Activated CD8-positive, alpha-beta memory T cell treated with anti-CD3 and anti-CD28 coated beads for 36 hours (primary cell): ENCODE measurements at places on chromosomes 3 and 15. TPM values are rescaled to one million over a fixed set of nuclear protein-coding genes. Genes with fewer than 3 reads are reported as not detected.

The PTPN23 gene
- 30.1 TPM for total RNA-seq

The SCG5 gene
- total RNA-seq, result 0.70 TPM

The REC114 gene
- total RNA-seq, result not detected

The SLC12A8 gene
- 5.6 TPM for total RNA-seq

The MYO5C gene
- 0.23 TPM for total RNA-seq

The TCTA gene
- 17.9 TPM for total RNA-seq

The TP63 gene
- 0.53 TPM for total RNA-seq

The CACNA2D3 gene
- not detected for total RNA-seq

The SMCO1 gene
- not detected for total RNA-seq

The PAK6 gene
- 2.3 TPM for total RNA-seq

The MNS1 gene
- 0.78 TPM for total RNA-seq

The PPP2R3A gene
- total RNA-seq, result 0.21 TPM

The CHP1 gene
- 43.7 TPM for total RNA-seq

The RPUSD3 gene
- total RNA-seq, result 80.4 TPM

The CHST2 gene
- 4.3 TPM for total RNA-seq

The ISLR gene
- not detected for total RNA-seq

The GOLGA8Q gene
- not detected for total RNA-seq

The TNFAIP8L3 gene
- 1.2 TPM for total RNA-seq

The TRPM1 gene
- not detected for total RNA-seq

The SRGAP3 gene
- total RNA-seq, result 0.99 TPM

The ASB14 gene
- total RNA-seq, result not detected

The VILL gene
- total RNA-seq, result 13.6 TPM

The BFSP2 gene
- not detected for total RNA-seq

The TTLL13 gene
- total RNA-seq, result 0.44 TPM

The TXNRD3 gene
- total RNA-seq, result 2.5 TPM

The KCNAB1 gene
- total RNA-seq, result not detected

The MEGF11 gene
- not detected for total RNA-seq

The DNAH1 gene
- 4.4 TPM for total RNA-seq

The GPR62 gene
- not detected for total RNA-seq

The COX17 gene
- total RNA-seq, result 97.0 TPM

The HYKK gene
- total RNA-seq, result 1.5 TPM

The LPP gene
- total RNA-seq, result 16.5 TPM

The EBLN2 gene
- total RNA-seq, result 3.6 TPM

The TMA7 gene
- total RNA-seq, result 429 TPM

The RNF111 gene
- 24.8 TPM for total RNA-seq

The ARHGAP31 gene
- total RNA-seq, result 17.3 TPM

The GOLGA6L10 gene
- 1.1 TPM for total RNA-seq

The ALDH1A2 gene
- 0.36 TPM for total RNA-seq

The EIF1B gene
- total RNA-seq, result 68.9 TPM

The MESP1 gene
- 7.3 TPM for total RNA-seq

The MBD4 gene
- 46.1 TPM for total RNA-seq

The DPPA4 gene
- total RNA-seq, result 0.23 TPM

The CPLX3 gene
- not detected for total RNA-seq

The TERC gene
- total RNA-seq, result 12.9 TPM

The ESYT3 gene
- total RNA-seq, result 0.13 TPM

The IL5RA gene
- 0.38 TPM for total RNA-seq

The SHF gene
- total RNA-seq, result 11.7 TPM

The CMTM8 gene
- total RNA-seq, result 5.1 TPM

The NRG4 gene
- total RNA-seq, result not detected

The CELSR3 gene
- total RNA-seq, result 23.6 TPM

The EDC3 gene
- 50.5 TPM for total RNA-seq

The P4HTM gene
- 24.8 TPM for total RNA-seq

The AADAC gene
- not detected for total RNA-seq

The NDUFB4 gene
- 125 TPM for total RNA-seq

The TUSC7 gene
- not detected for total RNA-seq

The ST3GAL6 gene
- total RNA-seq, result not detected

The HTR3E gene
- not detected for total RNA-seq

The MASP1 gene
- total RNA-seq, result not detected

The ACP3 gene
- not detected for total RNA-seq

The ZNF860 gene
- 0.13 TPM for total RNA-seq
